Stimulated activated CD4-positive, alpha-beta T cell treated with anti-CD3 and anti-CD28 coated beads, TNF-alpha, amount 100 ng/mL, for 1 hour (primary cell): ENCODE measurements at places on chromosomes 12 and 14.

DNA sequence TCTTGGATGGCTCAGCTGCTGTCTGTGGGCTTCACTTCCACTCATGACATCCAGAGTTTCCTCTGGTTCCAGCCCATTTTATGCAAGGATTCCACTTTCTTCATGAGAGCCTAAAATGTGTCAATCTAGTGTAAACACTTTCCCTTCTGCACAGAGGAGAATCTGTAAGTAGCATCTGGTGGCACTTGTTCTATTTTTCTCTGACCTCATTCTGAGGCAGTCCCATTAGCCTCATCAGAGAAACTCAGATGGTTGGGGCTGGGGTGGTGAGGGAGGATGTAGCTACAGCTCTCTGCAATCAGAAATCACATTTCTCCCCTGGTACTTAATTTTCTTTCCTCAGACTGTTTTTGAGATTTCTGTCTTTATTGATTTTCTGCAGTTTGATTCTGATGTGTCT lies 81.6 kb downstream of the PRMT8 start:
- no peak for DNase-seq

DNA sequence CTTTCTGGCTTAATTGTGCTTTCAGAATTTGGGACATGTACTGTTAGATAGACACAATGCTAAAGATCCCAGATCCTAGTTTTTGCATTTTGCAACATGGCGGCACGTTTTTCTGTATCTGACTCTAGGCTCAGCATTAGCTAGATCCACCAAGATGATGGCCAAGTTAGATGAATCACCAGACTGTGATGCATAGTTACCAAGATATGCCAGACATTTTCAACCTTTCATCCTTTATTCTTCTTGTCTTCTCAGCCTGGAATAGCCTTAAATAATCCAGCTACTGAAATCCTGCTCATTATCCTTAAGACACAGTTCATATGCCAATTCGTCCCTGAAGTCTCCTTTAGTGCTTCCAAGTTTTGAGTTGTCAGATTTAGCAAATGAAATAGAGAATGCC lies 144.9 kb upstream of the CRY1 start:
- no peak for DNase-seq

GRCh38 chr14:68497011-68497410 lies 295.9 kb downstream of the ZFP36L1 start:
- DNase-seq: no peak

DNA sequence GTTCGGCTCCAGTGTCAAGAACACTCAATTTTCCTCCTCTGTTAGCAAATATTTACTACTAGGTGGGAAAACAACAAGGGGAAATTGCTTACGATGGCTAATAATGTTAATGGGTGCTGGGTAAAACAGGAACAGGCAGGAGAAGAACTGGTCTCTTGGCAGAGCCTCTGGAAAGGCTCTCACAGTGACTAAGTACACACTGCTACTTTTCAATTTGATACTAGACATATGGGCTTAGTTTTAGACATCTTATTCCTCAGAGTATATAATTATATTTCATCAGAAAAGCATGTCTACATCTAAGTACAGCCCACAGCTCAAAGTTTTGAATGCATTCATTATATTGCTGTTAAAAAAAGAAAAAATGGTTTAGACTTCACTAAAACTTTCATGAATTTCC lies 65.4 kb upstream of the SAV1 start:
- DNase-seq: no peak
